Jurkat, Clone E6-1 (cell line): ENCODE measurements at places on chromosomes 1 and 21.

- no peak for DNase-seq
Observed at GRCh38 chr1:113943028-113943811, 14.1 kb downstream of the HIPK1 start.

DNA sequence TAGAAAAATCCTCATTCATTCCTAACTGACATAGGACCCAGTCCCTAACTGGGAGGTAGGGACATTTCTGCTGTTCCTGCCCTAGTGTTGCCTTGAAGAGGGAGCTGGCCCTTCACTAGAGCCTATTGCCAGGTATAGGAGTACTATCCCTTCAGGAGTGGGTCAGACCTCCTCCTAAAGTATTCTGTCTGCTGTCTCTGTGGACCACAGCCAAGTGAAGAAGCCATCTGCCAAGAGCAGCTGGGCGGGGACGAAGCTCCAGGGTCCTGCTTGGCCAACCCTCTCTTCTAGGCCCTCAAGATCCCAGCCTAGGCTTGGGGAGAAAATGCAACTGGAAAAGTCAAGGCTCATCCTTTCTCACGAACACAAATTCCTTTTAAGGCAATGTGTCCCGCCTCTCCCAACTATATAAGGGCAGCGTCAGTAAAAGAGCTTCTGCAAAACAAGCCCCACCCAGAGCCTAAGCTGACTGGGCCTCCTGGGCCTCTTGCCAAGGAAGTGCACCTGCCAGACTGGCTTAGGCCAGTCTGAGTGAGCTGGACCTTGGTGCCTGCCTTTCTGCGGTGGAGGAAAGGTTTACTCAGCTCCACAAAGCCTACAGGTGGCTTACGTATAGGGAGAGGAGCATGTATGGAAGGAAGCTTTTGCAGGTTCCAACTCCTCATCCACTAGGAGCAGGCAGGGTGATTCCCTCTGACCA lies 638 bp upstream of the TUFT1 start:
- DNase-seq: peak; percentile 18

DNA sequence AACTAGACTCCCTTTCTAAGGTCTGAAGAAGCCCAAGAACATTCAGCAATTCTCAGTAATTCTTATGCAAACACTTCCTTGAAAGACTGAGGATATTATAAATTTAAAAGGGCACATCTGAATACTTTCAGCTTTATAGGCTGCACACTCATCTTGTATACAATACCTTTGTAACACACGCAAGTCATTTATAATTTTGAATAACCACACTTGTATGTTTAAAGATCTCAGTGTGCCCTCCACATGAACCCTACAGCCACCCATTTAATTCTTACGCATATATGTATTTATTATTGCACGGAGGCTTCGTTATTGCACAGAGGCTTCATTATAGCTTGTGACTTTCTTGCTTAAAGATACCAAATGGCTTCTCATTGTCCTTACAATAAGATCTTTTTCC lies 1.2 kb upstream of the KRTAP27-1 start:
- no peak for DNase-seq

DNA sequence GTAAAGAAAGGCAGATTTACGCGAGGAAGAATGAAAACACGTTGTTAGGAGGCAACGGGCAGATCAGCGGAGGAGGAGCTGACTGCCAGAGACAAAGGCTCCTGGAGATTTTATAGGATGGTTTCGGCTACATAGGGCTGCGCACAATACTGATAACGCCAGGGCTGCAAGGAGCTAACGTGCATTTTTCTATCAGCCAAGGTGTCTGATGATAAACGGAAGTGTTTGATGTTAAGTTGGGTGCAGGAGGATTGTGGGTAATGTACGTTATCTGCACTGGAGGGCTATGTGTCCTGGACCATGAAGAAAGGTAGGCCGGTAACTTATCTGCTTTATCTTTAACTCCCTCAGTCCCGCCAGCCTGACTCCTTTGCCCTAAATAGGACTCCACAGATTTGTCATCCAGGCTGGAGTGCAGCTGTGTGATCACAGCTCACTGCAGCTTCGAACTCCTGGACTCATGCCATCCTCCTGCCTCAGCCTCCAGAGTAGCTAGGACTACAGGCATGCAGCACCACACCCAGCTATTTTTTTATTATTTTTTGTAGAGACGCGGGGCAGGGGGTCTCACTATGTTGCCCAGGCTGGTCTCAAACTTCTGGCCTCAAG lies 29.6 kb downstream of the SETD4 start:
- peak; percentile 38 for DNase-seq

GRCh38 chr1:87122243-87122642 lies 206.4 kb upstream of the LMO4 start:
- no peak for DNase-seq

DNA sequence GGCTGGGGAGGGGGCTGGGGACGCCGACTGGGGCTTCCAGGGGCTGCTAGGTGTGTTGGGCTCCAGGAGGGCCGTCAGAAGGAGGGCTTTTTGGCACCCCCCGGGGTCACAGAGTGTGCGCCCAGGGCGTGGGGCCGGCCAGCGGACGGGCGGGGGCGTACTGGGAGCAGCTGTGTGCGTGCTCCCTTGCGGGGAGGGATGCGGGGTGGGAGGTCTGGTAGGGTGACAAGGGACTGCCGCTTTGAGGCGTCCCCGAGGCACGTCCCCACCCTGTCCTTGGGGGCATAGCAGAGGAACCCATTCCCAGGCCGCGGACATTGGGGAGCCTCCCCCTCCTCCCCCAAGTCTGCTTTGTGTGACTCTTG lies 1.1 kb downstream of the FOXO6 start:
- no peak for DNase-seq

- DNase-seq: no peak
Observed at GRCh38 chr21:19640964-19641363, 1237.4 kb upstream of the TMPRSS15 start.

DNA sequence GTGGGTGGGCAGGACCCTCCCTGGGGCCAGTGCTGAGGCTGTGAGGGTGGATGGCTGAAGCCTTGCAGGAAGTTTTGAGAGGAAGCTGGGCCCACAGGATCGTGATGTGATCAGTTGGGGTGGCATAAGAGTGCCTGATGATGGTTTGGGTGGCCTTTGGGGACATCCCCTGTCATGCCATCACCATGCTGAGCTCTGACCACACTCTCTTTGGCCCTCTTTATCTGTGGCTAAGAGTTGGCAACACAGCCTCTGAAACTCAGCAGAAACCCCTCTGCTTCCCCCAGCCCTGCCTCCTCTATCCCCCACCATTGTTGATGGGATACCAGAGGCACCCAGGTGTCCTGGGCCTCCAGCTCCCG lies 19.8 kb downstream of the MIIP start:
- no peak for DNase-seq

GRCh38 chr1:235302143-235302542 lies 25.8 kb downstream of the ARID4B start:
- DNase-seq: no peak

GRCh38 chr1:101044749-101045148 lies 19.2 kb upstream of the DPH5 start:
- no peak for DNase-seq

GRCh38 chr1:44044071-44044801 lies 13.0 kb upstream of the SLC6A9 start:
- DNase-seq: no peak

GRCh38 chr1:201766131-201766866 lies 62.7 kb upstream of the IPO9 start:
- DNase-seq: no peak

DNA sequence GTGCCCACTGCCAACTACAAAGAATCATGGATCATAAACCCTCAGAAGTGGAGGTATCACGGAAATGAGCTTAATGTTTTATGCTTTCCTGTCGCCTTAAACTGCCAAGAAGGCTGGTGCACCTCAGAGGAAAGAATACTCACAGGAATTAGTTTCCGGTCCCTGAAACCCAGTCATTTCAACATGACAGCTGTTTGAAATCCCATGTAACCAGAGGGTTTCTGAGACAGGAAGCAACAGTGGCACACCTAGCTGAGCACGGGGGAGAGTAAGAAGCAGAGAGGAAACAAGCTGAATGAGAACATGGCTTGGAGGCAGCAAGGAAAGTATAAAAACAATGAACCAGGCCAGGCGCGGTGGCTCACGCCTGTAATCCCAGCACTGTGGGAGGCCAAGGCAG lies 3.9 kb downstream of the JAK1 start:
- DNase-seq: peak; percentile 77

DNA sequence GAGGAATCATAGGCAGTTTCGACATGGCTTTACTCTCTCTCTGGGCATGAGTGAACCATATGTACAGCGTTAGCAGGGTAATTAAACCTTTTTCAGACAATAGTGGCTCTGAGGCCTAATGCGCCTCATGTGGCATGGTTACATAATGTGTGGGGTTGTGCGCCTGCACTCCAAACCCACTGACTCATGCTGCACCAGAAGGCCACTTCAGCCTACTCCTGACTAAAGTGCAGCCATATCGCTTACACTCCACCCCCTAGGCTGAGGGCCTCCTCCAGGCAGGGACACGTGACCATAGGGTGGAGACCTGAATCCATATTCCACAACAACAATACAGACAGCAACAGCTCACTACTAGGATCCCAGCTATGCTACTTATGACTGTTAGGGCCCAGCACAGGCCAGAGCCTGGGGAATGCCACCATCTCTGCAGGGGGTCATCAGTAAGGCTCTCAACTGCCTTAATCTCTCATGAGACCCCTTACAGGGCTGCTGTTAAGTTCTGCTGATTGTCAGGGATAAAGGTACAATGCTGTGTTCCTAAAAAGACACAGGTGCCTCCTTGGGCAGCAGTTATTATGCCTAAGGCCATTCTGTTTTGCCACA lies 13.4 kb upstream of the ODF2L start:
- no peak for DNase-seq

DNA sequence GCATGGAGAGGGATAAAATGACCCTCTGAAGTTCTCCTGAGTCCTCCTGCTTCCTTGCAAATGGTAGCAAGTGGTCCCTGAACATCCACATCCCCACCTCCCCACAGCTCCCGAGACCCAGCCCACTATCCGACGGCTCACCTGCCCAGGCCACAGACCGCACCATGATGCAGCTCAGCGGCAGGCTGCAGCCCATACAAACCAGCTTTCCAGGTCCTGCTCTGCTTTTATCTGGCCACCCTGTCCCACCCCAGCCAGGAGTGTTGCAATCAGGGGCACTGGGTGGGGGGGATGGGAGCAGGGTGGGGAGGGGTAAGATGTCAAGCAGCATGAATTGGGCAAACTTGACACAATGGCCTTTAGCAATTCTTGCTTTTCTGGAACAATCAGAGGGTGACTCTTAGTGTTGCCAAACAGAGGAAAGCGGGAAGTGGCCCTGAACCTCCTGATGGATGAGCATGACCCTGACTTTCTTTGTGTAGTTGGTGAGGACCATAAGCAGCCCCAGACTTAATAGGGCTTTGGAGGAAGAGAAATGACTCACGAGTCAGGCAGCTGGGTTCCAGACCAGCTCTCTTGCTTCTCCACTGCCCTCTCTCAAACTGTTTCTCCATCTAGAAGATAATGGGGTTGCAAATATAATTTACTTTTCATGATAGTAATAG lies at the start of gene CHIT1:
Gene CHIT1, minus strand, starts transcription at position 203 of the 665 bp plus-strand sequence. Its CDS starts 37 bp downstream, at position 166.
- DNase-seq: no peak

DNA sequence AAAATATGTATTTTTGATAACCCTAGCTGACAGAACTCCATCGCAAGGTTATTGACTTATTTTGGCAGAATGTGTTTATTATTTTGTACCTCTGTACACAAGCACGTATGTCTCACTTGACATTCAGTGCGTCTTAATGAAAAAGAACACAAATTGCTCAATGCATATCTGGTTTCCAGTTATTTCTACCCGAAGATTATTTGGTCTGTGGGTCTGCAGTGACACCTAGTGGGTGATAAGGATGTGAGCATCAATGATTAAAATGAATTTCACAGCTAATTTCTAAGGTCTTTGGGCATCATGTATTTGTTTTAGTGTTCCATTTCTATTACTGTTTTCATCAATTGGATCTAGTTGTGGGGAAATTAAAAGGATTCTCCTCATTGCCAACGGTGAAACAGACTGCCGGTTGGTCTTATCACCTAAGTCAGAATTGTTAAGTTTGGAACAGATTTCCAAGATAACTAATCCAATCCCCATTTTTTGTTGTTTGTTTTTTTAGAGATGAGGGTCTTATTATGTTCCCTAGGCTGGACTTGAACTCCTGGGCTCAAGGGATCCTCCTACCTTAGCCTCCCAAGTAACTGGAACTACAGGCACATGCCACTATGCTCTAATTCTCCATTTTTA lies 13.9 kb downstream of the DDX20 start:
- DNase-seq: peak; percentile 56

GRCh38 chr21:20031807-20032206 lies 966.4 kb upstream of the NCAM2 start:
- DNase-seq: no peak

DNA sequence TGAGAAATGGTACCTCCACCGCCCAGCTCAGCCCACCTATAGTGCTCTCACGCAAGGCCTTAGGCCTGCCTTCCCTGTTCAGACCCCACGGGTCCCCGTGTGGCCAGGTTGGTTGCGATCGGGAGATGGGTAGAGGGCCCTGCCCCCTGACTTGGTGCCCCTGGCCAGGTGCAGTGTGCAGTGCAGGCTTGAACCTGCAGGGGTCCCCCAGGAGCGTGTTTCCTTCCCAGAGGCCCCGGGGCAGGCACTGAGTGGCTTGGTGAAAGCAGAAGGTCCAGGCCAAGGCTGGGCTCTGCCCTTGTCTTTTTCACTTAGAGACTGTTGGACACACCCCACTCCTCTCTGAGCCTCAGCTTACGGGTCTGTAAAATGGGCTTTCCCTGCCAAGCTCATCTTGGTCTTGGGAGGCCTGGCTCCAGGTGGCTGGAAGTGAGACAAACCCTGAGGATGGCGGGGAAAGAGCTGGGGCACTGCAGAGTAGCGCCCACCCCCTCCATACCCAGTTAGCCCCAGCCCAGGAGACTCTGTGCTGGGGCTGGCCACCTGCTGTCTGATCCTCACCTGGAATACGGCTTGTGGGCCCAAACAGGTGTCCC lies 9.3 kb upstream of the HES5 start:
- DNase-seq: no peak

- DNase-seq: no peak
Observed at GRCh38 chr1:231185391-231185790, 23.5 kb downstream of the TRIM67 start.

GRCh38 chr21:41876396-41876795 lies 2.7 kb downstream of the PRDM15 start:
- no peak for DNase-seq
